ENCODE measurements at places on chromosomes 3 and 15.

DNA sequence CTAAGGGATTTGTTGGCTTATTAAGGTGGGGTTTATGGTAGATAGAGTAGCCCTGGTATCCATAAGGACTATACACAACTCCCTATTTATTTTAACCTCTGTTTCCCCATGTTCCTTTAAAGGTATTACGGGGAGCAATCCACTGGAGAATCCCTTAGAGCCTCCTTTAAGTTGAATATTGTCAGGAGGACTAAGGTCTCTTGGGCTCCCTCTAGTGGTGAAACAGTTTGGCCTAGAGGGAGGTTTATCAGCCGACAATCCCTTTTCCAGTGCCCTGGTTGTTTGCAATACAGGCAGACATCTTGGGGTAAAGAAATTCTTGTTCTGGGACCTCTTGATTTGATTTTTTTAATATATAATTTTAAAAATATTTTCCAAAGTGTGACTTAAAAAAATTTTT lies 12.9 kb downstream of the OPA1 start:
- peak; percentile 19 for DNase-seq

GRCh38 chr3:4904811-4905695 lies 74.2 kb upstream of the BHLHE40 start:
- no peak for DNase-seq

- no peak for DNase-seq
These were observed 4.0 kb downstream of the MAP1A start for GRCh38 chr15:43521419-43521818.

GRCh38 chr3:145869958-145870357 lies 291.0 kb downstream of the PLOD2 start:
- no peak for DNase-seq

- no peak for DNase-seq
These were observed 25.8 kb upstream of the RPL39L start for GRCh38 chr3:187165144-187165543.

DNA sequence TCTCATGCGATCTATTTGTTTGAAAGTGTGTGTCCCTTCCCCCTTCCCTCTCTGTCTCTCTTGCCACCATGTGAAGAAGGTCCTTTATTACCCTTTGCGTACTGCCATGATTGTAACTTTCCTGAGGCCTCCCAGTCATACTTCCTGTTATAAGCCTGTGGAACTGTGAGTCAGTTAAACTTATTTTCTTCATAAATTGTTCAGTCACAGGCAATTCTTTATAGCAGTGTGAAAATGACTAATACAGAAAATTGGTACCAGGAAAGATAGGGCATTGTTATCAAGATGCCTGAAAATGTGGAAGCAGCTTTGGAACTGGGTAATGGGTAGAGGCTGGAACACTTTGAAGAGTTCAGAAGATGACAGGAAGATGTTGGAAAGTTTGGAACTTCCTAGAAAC lies 743.7 kb upstream of the NECTIN3 start:
- DNase-seq, result no peak

GRCh38 chr3:32374788-32375595 lies 16.7 kb upstream of the CMTM7 start:
- DNase-seq, result peak; percentile 34

DNA sequence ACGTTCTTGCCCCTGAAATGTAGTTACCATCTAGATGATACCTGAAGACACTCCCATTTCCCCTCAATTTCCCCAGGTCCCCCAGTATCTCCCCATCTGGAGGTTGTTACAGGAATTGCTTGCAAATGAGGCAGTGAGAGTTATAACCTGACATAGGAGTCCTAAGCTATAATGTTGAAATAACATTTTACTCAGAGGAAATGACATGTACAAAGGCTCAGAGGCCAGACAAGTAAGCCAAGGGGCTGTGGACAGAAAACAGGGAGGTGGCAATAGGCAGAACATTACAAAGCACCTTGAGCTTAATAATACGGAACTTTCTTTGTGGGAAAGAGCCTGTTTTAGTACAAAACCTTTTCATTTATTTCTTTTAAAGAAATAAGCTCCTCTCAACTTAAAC lies 171.9 kb downstream of the FRMD5 start:
- DNase-seq, result no peak

DNA sequence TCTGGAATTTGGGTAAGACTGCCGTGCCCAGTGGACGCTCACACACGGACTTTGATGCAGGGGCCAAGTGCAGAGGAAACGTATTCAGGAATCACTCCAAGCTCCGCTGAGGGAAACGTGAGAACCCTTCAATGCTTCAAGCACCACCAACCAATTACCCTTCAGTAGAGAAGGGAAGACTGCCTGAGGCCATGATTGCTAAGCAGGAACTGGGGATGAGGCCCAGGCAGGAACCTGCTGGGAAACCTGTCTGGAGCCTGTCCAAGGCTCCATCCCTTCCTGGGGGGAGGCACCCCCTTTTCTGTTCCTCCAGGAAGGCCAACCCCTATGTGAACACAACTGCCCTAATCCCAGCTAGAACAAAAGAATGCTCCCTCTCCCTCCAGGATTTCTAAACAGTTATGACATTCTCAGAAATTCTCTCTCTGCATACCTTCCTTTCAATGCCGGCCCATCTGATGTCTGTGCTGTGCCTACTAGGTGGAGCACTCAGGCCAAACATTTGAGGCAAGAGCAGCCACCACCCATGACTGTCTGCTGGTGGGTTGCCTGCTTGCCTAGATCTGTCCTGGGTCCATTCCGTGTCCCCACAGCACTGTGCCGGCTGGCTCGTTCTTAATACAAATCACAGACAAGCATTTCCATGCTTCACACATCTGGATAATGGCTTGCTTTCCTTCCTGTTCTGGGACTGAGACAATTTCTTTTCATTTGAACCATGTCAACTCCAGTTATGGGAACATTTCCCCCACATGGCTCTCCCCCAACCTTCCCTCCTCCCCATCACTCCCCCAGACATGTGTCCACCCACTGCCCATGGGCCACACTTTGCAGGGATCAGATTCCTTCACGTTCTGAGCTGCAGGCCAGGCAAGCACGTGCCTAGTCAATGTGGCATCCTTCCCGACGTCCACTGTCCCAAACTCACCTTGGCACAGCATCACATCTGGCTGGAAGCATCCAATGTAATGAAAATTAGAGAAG lies 149.4 kb downstream of the ADAMTS17 start:
- DNase-seq, result no peak

GRCh38 chr3:156151824-156152428 lies 31.5 kb downstream of the KCNAB1 start:
- peak; percentile 54 for DNase-seq

DNA sequence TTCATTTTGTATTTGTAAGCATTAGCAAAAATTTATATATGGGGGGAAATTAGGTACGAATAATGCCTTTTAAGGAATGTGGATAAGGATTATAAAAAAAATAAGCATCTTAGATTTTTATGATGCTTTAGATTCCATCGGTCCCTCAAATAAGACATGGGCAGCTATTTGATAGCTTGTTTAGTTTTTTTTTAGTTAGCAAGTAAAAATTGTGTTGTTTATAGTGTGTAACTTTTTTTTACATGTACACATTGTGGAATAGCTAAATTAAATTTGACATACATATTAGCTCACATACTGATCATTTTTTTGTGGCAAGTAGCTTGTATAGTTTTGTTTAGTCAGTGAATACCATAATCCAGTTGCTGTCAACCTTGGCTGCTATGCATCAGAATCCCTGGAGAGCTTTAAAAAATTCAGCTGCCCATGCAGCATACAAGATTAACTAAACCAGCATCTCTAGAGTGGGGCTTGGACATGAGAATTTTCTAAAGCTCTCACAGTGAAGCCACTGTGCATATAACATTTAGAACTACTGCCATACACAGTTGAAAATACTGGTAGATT lies 53.9 kb downstream of the TMOD3 start:
- no peak for DNase-seq

GRCh38 chr3:177314897-177315296 lies 117.6 kb upstream of the TBL1XR1 start:
- no peak for DNase-seq

DNA sequence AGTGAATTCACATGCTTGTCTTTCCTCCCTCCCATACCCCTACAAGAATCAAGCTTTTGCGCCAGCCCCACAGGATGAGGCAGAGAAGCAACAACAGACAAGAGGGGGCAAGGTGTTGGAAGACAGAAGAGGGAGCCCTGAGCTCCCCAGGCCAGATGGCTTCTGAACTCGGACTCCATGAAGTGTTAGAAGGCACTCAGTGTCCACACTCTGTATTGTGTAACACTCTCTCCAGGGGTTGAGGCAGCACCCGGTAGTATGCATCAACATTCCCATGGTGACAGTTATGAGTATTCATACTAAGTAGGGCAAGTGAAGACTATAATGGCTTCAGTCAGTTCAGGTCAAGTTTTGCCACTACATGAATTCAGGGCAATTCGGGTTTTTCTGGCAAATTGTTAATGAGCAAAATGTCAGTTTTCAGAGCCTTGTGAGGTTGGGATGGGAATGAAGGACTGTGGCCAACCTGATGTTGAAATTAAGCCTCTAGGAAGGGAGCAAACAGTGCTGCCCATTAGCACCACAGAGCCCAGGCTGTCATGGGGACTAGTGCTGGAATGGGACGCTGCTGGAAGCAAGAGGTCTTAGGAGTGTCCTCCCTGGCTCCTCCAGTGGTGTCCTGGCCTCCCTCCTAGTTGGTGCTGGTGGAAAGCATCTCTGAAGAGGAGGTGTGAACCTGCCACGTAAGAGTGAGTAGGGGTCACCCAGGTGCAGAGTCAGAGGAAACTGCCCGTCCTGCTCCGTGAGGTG lies 79.4 kb downstream of the KLF15 start:
- no peak for DNase-seq

GRCh38 chr3:168061332-168061996 lies 34.3 kb downstream of the GOLIM4 start:
- no peak for DNase-seq

DNA sequence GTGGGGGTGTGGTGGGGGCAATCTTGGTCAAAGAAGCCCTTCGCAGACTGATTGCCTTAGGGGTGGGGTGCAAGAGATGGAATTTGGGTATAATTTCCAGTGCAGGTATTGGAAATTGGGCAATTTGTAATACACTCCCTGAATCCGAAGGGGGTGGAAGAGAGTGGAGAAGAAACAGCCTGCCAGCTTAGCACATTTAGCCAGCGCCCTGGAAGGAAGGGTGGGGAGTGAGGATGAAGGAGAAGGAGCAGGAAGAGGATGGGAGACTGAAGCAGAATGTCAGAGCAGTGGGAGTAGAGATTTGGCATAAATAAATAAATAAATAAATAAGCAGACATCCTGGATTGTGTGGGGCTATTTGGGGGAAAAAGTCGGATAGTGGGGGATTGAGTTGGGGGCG lies 1.6 kb downstream of the GAP43 start:
- DNase-seq, result no peak

DNA sequence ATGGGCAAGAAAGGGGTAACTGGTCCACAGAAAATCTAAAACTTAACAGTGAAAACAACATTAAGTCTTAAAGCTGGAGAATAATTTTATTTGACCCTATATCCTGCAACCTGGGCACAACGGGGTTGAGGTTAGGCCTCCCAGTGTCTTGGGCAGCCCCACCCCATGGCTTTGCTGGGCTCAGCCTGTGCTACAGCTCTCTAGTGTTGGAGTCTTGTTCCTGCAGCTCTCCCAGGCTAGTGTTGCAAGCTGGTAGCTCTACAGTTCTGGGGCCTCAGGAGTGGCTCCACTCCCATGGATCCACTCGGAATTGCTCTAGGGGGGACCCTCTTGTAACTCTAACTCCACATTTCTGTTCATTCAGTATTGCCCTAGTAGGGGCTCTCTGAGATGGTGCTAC lies 24.9 kb upstream of the GNB4 start:
- DNase-seq, result no peak

- DNase-seq, result no peak
These were observed 58.4 kb upstream of the ATP2C1 start for GRCh38 chr3:130835483-130835882.

- peak; percentile 6 for DNase-seq
These were observed 739 bp downstream of the SNRPN start for GRCh38 chr15:24955531-24955921.

GRCh38 chr3:101695779-101696372 lies 9.4 kb upstream of the RPL24 start:
- DNase-seq, result no peak

GRCh38 chr3:97810779-97811390 lies 10.9 kb upstream of the CRYBG3 start:
- no peak for DNase-seq

GRCh38 chr3:195162033-195162669 lies 108.8 kb downstream of the XXYLT1 start:
- no peak for DNase-seq

- DNase-seq, result no peak
These were observed 140.0 kb upstream of the KLHL25 start for GRCh38 chr15:85934691-85935090.

GRCh38 chr15:56468401-56468800 lies 3.5 kb upstream of the MNS1 start:
- no peak for DNase-seq

DNA sequence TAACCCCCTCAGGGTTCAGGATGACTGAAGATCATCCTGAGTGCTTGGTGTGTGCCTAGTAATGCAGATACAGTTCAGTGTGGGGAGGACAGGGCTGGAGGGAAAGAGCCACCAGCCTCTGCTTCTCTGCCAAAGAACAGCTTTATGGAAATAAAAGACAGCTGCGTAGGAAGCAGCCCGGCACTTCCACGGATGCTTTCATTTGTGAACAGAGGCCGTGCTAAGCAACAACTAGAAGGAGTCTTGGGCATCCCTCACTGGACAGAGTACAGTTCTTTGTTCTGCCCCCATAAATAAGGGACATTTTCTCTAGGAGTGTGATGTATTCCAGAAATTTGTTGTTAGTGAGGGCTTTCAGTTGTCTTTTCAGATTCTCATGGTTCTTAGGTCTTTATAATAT lies 194.8 kb upstream of the RGMA start:
- DNase-seq, result no peak

- no peak for DNase-seq
These were observed 1.8 kb downstream of the CAMKV start for GRCh38 chr3:49867871-49868321.

DNA sequence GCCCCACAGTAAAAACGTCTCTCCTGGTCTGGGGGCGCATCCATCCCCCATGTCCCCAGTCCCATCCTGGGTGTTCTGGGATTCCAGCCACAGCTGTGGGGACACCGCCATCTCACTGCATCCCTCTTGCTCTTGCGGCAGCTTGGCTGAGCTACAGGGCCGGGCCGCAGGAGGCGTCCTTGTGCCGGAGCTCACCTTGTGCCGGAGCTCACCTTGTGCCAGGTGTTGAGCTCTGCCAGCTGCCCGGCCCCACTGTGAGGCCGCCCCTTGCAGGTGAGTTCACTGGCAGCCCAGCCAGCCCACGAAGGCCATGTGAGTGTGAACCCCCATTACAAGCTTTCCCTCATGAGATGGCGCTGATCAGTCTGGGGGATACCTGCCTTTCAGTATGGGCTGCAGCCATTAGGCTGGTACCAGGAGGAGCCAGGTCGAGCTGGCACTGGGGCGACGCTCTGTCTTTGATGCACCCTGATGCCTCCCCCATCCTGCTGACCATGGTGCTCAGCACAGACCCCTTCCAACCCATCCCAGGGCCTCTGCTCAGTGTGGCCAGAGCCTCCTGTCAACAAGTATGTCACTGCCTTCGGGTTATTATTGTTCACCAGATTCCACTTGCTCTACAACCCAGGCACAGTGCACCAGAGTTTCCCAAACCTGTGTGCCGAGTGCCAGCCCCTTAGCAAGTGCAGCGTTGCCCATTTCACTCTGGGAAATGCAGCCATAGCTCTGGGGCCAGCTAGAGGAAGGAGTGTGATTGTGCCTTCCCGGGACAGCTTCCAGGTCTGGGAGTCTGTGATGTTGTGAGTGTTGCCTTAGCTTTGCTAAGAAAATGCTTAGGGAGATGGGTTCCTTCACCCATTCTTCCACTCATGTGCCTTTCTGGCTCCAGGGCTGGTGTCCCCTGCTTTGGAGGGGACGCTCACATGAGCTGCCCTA lies 105.7 kb downstream of the APBA2 start:
- no peak for DNase-seq

GRCh38 chr3:127324913-127325628 lies 37.2 kb upstream of the PRR20G start:
- no peak for DNase-seq

- no peak for DNase-seq
These were observed 1146.5 kb downstream of the ROBO2 start for GRCh38 chr3:78186404-78186803.

Measured in stimulated activated CD4-positive, alpha-beta T cell treated with anti-CD3 and anti-CD28 coated beads, Interleukin-4, amount 100 ng/mL, for 1 hour (primary cell).